CD4-positive, alpha-beta T cell (primary cell): ENCODE measurements at places on chromosomes 6 and 20.

- no peak for DNase-seq
These were observed 218.5 kb downstream of the TMEM242 start for GRCh38 chr6:157104803-157105202.

GRCh38 chr20:56909918-56910714 lies 281.0 kb downstream of the TFAP2C start:
- no peak for DNase-seq

- DNase-seq: no peak
These were observed 3.9 kb upstream of the SULF2 start for GRCh38 chr20:47789081-47789763.

GRCh38 chr20:24631173-24631505 lies 161.7 kb downstream of the SYNDIG1 start:
- DNase-seq: no peak
